ENCODE measurements at places on chromosomes 5 and 9.

GRCh38 chr5:36724467-36725332 is 118.3 kb downstream of the SLC1A3 start:
- DNase-seq, result no peak

- peak; percentile 35 for DNase-seq
Measured at GRCh38 chr9:124267271-124267807, 9.6 kb downstream of the NEK6 start.

DNA sequence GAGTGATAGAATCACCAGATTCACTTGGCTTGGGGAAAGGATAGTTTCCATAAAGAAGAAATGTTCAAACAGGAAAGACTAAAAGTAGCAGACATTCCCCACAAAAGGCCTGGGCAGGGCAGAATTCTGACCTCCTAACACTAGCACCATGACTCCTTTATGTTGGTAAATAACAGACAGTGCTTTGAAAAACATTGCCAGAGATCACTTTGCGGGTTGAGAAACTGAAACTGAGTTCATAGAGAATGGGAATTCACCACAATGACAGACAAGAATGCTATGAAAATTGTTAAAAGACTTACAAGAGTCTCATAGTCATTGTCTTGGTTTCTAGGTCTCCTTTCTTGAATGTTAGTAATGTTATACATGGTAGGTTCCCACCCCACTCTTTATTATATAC is 172.5 kb upstream of the GLRA1 start:
- DNase-seq, result no peak

DNA sequence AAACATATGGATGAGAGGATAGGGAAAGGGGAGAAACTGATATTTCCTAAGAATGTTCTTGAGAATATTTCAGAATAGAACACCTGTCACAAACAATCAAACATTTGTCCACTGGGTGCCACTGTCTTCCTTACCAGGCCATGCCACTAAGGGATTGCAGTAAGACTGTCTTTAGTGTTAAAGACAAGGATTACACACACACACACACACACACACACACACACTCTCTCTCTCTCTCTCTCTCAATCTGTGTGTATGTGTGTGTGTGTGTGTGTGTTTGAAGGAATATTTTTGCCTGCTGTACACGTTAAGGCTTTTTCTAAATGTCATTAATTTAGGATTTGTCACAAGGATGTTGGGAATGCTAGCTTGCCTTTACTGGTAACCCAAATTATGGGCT is 54.4 kb downstream of the CCDC192 start:
- DNase-seq, result no peak

- no peak for DNase-seq
Measured at GRCh38 chr5:1791176-1791575, 8.5 kb downstream of the MRPL36 start.

DNA sequence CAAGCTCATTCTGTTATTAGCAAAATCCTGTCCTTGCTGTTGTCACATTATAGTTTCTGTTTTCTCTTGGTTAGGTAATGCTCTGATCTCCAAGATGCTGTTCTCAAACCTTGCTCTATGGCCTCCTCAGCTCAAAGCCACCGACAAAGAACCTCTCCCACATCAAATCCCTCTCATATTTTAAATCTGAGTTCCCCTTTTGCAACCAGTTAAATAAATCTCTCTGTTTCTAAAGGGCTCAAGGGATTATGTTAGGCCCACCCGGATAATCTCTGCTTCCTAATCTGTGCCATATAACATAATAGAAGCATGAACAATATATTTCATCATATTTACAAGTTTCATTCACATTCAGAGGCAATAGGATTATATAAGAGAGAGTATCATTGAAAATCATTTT is 286.0 kb downstream of the CYLC2 start:
- DNase-seq, result no peak

- DNase-seq, result no peak
Measured at GRCh38 chr9:19231904-19232822, 1.7 kb downstream of the DENND4C start.

- no peak for DNase-seq
Measured at GRCh38 chr9:112007575-112008240, 111.1 kb downstream of the UGCG start.

- DNase-seq, result no peak
Measured at GRCh38 chr5:156693113-156693512, 157.0 kb upstream of the PPP1R2B start.

- DNase-seq, result no peak
Measured at GRCh38 chr9:133167096-133167730, 3.5 kb upstream of the GBGT1 start.

DNA sequence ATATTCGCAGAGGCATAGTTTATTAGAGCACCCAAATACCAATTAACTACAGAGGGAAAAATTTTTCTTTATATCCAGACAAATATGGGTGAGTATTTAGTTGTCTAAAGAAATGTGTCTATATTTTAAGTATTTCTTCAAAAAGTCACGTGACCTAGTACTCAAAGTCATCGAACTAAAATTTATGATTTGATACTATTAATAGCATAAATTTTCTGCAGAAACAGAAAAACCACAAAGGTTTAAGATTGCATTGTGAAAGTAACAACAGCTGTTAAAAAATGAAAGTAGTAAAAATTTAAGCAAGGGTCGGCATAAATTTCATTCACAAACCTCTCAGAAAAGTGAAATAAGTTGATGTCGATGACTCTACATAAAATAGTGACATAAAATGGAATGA is 323.9 kb upstream of the RORB start:
- no peak for DNase-seq

GRCh38 chr9:3993773-3994172 is 306.1 kb downstream of the GLIS3 start:
- no peak for DNase-seq

DNA sequence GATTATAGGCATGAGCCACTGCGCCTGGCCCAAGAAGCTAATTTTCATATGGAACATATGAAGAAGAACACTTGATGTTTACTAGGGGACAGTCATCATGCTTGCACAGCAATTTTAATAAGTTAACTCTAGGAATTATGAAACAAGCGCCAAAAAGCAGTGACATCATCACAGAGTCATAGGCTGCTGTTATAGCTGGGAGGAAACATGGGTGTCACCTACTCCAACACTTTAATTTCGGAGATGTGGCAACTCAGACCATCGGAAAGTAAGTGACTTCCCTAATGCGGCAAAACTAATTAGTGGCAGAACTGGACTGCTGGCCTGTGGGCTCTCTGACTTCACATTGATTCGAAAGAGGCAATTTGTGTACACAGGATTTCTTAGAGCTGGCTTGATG is 38.1 kb upstream of the EQTN start:
- DNase-seq, result no peak

- DNase-seq, result no peak
Measured at GRCh38 chr9:112421771-112422222, 41.9 kb downstream of the HSDL2 start.

DNA sequence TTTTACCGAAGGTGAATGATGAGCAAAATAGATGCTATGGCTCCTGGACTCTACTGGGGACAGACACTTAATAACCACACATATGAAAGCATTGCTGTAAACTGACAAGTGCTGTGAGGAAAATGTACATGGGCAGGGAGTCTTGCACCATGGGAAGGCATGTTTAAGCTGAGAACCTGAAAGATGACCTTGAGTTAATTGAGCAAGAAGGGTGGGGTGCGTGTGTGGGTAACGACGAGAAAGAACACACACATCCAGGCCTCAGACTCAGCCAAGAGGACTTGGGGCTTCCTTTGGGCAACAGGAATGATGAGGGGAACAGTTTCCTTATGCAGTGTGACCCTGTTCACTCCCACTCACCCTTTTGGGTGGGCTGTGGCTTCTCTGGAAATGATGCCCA is 73.1 kb downstream of the HSPA4 start:
- no peak for DNase-seq

DNA sequence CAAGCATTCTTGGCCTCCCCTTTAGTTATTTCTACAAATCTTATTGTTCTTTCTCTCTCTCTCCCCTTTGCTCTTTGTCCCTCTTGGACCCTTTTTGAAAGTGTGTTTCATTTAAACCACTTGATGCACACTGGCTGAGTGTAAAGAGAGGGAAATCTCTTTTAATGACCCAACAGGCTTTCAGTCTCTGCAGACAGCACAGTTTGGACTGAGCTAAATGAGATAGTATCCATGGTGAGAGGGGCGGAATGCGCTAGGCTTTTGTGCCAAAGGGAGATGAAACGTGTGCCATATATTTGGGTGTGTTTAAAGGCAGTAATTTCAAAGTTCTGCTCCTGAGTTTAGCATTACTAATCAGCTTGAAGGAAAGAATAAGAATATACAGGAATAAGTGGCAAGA is 184.9 kb downstream of the PCSK1 start:
- no peak for DNase-seq

DNA sequence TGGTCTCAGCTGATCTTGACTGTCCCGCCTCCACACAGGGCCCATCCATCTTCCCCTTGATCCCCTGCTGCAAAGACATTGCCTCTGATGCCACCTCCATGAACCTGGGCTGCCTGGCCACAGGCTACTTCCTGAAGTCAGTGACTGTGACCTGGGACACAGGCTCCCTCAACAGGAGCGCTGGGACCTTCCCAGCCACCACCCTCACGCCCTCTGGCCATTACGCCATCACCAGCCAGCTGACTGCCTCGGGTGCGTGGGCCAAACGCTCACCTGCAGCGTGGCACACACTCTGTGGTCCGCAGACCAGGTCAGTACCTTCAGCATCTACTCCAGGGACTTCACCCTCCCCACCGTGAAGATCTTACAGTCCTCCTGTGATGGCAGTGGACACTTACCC is 71.9 kb downstream of the INSL6 start:
- DNase-seq, result no peak

DNA sequence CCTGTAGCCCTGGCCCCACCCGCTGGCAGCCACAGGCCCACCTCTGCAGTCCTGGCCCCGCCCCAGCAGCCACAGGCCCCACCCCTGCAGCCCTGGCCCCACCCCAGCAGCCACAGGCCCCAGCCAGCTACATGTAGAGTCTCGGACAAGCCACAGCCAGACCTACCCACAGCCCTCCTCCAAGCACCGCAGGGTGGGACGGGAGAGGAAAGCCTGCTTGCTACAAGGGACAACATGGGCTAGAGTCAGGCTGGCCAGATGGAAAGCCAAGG is 49.5 kb upstream of the SARDH start:
- DNase-seq, result no peak

- DNase-seq, result no peak
Measured at GRCh38 chr5:156913355-156913718, 49.7 kb downstream of the TIMD4 start.

DNA sequence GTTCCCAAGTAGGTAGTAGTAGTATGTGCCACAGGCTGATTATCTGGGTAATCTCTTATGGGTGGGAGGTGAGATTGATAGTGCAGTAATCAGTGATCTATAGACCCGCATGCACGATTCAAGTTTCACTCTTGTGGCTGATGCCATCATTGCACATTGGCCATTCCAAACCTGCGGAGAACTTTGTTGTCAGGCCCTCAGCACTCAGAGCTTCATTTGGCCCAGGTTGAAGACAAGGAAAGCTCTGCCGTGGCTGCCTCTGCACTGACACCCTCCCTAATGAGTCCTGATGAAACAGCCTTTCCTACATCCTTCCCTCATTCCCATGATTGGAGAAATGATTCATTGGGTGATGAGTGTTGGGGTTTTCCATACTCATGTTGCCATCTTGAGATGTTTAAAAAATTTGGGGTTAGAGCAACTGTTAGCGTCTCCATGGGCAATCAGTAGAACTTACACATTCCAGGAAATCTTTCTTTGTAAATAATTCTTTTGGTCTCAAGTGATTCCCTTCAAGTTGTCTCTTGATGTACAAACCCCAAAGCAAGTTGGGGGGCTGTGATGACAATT is 22.9 kb downstream of the PROP1 start:
- DNase-seq, result no peak

- no peak for DNase-seq
Measured at GRCh38 chr5:30099634-30100033, 1093.9 kb upstream of the CDH6 start.

DNA sequence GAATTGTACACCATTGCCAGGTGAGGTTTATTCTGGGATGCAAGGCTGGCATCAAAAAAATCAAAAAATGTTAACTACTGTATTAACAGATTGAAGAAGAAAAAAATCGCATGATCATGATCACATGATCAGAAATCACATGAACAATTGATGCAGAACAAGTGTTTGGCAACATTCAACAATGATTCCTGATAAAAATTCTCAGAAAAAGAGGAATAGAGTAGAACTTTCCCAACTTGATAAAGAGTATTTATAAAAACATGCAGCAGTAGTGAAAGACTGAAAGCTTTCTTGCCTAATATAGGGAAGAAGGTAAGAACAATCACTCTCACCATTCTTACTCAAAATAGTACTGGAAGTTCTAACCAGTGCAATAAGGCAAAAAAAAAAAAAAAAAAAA is 16.4 kb downstream of the SLCO4C1 start:
- no peak for DNase-seq

DNA sequence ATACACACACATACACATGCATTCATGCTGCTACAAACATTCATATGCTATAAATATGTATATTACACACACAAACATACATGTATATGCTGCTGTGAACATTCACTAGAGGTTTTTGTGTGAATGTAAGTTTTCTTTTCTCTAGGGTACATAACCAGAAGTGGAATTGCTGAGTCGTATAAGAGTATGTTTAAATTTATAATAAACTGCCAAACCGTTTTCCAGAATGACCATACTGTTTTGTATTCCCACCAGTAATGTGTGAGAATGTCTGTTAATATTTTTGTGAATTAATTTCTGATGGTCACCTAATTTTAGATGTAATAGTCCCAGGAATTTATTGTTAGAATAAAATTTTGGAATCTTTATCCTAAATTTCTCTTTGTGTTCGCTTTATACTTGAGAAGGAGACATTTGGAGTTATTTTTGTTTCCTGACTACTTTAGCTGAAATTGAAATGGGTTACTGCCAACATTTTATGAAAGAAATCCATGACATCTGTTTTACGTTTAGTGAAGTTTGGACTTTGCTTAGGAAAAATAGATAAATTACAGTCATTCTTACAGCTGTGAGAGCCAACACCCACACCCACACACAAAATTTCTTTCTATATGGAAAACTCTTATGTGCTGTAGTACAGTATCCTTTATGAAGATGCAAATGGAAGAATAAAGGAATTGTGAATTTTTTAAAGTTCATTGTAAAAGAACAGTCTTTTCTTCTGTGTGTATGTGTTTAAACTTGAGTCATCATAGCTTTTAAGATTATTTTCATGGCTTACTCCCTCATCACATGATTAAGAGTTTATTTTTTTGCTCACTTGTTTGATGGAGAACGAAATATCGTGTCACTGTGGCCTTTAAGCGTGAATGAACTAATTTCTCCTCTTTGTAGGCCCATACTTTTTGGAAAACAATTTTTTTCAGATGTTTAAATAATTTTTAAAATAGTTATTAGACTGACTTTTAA is 24.3 kb downstream of the CENPP start:
- DNase-seq, result no peak
